T47D (cell line): ENCODE measurements at places on chromosomes 5 and 9.

DNA sequence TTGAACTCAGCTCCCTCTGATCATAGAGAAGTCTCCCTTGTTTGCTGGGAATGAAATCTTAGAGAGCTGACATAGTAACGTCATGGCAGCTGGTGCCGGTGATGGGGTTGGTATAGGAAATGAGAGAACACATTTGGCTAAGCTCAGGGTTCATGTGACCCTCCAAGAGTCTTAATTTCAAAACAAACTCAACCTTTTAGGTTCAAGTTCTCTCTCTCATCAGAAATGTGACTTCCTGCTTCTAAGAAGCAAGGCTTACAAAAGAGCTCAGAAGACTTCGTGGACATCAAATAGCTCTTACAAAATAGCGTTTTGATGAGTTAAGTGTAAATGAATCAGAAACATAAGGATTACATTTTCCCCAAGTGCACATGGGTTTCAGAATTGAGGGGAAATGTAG, 97.3 kb downstream of the PAPPA start:
- no peak for DNase-seq

DNA sequence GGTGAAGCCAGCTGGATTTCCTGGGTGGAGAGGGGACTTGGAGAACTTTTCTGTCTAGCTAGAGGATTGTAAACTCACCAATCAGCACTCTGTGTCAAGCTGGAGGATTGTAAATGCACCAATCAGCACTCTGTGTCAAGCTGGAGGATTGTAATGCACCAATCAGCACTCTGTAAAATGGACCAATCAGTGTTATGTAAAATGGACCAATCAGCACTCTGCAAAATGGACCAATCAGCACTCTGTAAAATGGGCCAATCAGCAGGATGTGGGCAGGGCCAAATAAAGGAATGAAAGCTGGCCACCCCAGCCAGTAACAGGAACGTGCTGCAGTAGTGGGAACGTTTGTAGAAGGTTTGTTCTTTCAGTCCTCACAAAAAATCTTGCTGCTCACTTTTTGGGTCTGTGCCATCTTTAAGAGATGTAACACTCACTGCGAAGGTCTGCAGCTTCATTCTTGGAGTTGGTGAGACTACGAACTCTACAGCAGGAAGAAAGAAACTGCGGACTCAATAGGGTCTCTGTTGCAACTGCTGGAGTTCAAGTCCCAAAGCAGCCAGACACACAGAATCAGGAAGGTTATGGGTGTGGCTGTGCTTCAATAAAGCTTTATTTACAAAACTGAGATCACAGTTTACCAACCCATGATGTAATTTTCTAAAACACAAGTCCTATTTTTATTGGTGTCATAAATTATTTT, 145.7 kb upstream of the ERCC6L2 start:
- DNase-seq: no peak

GRCh38 chr9:16143310-16143709, 590.5 kb downstream of the CCDC171 start:
- no peak for DNase-seq

DNA sequence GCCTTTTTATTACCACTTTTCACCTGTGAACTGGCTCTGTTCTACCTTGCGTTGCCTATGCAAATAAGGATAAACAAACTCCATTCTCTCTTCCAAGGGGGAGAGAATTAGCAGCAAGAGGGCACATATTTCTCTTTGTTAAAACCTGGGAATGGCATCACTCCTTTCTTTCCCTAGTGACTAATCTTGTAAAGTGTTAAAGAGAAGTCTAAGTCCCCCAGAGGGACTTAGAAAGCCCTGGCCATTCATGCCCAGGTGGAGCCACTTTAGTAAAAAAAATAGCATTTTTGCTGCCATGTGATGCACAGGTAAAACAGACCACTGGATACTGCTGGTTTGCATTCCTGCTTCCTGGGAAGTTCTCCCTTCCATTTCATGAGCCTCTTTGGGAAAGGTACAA, 148.4 kb downstream of the MAN2A1 start:
- DNase-seq: no peak
